Activated T-helper 1 cell treated with Interleukin-2 at 50 U/mL for 16 hours (primary cell): ENCODE measurements at places on chromosomes 7 and 10.
A peak's percentile ranks its signal among the peaks of the same experiment; 100 is the strongest.

DNA sequence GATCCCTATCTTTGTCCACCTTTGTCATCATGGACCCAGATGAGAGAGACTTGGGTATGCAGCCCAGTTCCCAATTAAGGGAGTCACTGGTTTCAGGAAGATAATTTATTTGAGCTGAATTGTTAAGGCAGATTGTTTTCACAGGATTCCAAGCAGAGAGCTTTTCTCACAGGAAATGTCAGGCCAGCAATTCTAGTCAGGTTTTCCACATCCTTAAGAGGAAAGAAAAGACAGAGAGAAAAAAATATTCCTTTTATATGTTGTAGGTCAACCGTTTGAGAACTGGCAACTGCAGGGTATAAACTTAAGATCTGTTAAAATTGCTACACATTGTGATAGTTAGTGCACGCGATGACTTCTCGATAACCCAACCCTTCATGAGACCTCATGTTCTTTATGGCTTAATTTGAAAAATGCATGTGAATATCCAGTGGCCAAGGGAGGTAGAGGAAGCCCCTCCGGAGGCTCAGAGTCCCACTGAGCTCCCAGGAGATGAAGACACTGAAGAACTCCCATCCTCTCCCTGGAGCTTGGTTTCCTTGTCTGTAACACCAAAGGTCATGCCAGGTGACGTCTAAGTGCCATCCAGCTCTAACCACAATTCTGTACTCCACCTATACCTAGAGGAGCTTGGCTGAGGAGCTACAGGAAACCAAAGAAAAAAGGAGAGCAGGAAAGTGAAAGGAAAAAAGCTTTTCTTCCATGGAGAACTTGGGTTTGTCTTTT lies 45.6 kb downstream of the MINDY4 start:
- DNase-seq: no peak

DNA sequence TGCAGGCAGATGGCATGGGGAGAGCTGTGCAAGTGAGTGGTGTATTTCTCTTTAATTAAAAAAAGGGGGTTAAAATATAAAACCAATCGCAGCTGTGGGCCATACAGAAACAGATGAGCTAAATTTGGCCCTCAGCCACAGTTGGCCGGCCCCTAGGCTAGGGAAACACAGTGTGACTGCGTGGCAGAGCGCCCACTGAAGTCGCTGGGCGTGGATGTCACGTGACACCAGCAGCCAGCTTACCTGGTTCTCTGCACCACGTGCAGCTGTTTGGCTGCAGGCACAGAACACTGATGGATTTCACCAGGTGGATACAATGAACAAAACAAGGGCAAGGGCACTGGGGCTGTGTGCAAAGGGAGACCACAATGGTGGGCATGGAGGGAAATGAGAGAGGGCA lies 119.3 kb upstream of the ZNF746 start:
- no peak for DNase-seq

DNA sequence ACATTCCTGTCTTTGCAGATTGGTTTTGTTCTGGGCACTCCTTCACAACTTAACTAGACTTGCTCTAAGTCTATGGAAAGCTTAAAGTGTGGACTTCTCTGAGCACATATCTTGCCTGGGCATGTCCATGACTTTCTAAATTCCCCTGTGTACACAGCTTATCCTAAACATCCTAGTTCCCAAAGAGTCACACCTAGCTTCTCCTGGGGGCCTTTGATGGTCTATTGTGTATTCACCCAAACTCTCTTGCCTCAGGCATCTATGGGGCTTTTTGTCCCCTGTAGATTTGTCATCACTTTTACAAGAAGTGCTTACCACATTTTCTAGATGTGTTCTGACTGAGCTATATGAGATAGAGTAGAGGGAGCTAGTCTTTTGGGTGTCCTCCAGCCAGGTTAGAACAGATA lies 12.2 kb upstream of the ZNF488 start:
- DNase-seq: no peak

GRCh38 chr10:28587270-28587969 lies 54.5 kb downstream of the WAC start:
- DNase-seq: no peak

DNA sequence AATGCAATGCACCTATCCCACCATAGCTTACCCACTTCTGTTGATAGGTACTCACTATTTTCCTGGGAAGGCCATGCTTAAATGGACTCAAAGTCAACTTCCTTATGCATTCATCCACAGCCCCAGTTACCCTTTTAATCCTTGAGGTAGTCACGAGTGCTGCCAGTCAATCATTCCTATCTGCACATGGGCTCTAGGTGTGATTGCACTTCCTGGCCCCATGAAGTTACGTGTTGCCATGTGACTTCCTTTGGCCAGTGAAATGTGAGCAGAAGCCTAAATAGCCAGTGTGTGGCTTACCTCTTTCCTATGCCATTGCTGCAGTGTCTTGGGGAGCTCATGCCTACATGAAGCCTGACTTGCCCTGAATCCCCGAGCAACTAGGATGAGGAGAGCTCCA lies 23.5 kb upstream of the EIF5AL1 start:
- DNase-seq: no peak

GRCh38 chr10:3339531-3339950 lies 167.0 kb upstream of the PITRM1 start:
- no peak for DNase-seq

DNA sequence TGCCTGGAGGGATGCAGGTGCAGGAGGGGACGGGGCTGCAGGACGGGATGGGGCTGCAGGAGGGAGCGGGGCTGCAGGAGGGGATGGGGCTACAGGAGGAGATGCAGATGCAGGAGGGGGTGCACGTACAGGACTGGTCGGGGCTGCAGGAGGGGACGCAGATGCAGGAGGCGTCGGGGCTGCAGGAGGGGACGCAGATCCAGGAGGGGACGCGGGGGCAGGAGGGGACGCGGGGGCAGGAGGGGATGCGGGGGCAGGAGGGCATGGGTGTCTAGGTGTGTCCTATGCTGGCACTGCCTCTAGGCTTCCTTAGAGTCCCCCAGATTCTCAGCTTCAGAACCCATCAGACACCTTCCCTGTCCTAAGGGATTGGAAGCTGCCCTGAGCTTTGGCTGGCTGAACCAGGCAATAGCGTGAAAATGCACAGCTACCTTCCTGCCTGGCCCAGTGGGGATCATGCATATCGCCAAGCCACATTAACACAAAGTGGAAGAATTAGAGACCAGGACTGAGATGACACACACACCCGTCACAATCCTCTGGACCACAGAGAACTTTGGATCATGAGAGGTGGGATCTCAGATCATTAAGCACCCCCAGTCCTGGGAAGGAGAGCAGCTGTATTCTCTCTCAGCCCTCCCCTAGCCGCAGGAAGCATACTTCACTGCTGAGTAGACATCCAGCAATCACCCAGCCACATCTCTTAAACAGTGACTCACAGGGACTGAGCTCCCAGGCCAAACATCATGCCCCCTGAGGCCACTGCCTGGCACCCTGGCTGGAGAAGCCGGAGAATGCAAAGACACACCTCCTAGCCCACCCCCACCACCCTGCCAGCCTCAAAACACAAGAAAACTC lies 67.3 kb downstream of the VWA2 start:
- DNase-seq: no peak

GRCh38 chr10:11335167-11335652 lies 276.2 kb downstream of the USP6NL start:
- DNase-seq: no peak

- DNase-seq: no peak
Measured at GRCh38 chr10:126104767-126105166, 208.4 kb downstream of the FANK1 start.

DNA sequence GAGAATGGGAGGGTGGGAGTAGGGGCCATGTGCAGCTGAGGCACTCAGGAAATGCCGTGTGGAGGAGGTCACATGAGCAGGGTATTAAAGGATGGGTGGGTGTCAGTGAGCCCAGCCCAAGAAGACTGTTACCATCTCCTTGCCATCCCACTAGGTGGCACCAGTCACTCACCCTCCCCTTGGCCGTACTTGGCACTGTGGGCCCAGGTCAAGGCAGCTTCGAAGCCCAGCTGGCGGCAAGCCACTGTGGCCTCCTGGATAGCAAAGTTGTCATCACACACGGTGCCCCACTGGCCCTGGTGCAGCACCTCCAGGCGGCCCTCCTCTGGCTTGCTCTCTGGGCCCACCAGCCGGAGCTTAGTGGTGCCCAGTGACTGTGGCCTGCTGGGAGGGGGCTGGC lies 5.4 kb downstream of the LOXL4 start:
- DNase-seq: no peak

GRCh38 chr7:156604311-156604710 lies 36.3 kb upstream of the RNF32 start:
- DNase-seq: no peak

- no peak for DNase-seq
Measured at GRCh38 chr10:43386549-43386948, 15.1 kb downstream of the FXYD4 start.

GRCh38 chr7:70426249-70426880 lies 705.6 kb upstream of the GALNT17 start:
- DNase-seq: no peak

DNA sequence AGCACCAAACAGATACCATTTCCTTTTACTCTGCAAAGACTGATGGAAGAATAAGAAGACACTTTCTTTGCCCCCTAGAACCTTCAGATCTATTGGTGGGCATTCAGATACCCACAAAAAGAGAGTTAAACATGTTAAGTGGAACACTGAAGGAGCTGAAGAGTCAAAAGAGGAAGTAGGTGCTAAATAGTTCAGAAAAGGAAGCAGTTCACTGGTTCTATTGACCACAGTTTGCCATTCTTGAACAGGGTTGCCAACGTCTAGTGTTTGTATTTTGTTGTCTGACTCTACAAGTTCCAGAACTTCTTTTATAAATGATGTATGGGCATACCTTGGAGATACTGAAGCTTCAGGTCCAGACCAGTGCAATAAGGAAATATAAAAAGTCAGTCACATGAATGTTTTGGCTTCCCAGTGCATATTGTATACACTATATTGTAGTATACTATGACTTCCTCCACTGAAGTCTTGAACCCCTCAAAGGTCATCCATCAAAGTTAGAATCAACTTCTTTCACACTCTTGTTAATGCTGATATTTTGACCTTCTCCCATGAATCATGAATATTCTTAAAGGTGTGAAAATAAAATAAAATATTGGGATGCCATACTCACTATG lies 47.5 kb upstream of the AGR3 start:
- DNase-seq: no peak

DNA sequence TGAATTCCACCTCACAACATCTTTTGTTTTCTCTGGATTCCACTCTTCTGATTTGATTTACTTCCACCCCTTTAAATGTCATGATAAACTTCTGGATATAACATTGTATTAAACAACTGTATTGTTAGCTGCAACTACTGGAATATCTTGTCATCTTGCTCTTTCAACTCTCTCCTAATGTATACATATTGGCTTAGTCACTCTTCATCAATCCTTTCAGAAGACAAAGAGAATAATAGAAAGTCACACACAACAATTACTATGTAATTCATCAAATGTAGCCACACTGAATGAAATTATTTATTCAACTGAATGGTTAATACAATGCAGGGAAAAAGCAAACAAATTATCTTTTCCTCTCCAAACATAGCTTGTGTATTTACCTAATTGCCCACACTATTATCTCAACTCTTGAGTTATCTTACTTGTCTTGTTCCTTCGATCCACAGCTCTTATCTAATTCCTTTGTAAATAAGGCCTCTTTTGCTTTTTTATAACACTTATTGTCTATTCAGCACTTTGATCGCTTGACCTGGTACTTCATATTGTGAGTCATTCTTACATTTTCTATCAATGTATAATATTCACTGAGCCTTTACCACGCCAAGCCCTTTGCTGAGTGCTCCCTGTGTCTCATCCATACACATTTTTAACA lies 16.7 kb downstream of the SEMA3A start:
- DNase-seq: no peak

DNA sequence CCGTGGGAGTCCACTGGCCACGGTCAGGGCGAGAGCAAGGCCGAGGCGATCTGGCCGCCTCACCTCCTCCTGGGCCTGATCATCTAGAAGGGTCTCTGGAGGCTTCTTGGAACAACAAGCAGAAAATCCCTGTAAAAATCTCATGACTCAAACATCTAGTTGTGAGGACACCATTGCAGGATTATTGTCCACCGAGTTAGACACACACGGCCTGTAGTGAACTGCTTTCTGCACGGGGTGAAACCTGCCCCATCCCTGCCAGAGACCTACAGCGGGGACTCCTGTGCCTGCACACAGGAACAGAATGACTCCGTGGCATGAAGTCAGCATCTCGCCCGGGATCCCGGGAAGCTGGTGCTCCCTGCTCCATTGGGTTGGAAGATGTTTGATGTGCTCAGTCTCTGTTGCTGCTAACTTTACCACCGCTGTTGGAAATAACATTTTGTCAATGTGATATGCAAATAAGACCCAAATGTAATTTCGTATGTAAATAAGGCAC lies 267.0 kb upstream of the TCERG1L start:
- no peak for DNase-seq

GRCh38 chr10:615583-616152 lies 73.8 kb downstream of the DIP2C start:
- DNase-seq: no peak

DNA sequence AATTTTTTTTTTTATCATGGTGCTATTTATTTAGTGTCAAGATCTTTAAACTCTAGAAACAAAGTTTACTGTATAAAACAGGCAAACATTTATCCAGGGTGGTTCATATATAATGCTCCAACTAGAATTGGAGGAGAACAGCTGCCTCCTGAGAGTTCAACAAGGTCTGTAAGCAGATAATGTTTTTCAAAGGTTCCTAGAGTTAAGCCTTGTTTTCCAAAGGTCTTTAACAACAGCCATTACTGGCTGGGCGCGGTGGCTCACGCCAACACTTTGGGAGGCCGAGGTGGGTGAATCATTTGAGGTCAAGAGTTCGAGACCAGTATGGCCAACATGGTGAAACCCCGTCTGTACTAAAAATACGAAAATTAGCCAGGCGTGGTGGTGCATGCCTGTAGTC lies 316.7 kb downstream of the CCDC3 start:
- DNase-seq: no peak

GRCh38 chr7:148264933-148265557 lies 325.5 kb upstream of the C7orf33 start:
- DNase-seq: no peak

- no peak for DNase-seq
Measured at GRCh38 chr10:91901784-91902677, 7.3 kb downstream of the FGFBP3 start.

DNA sequence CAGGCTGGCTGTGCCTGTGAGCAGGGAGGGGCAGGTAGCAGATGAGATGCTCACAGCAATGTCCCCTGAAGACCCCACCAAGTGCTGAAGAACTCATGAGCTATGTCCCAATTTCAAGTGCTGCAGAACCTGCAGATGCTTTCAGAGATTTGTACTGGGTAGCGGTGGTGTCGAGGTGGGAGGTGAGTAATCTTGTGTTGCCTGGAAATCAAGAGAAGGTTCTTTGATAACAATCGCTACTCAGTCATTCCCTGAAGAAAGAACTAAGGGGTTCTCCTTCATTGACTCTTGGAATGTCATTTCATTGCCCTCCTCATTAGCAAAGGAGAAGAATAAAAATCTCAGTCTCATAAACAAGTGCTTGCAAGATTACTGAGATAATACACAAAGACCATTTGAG lies 246.4 kb downstream of the EMX2 start:
- DNase-seq: no peak

- no peak for DNase-seq
Measured at GRCh38 chr10:50224330-50224952, 26.9 kb downstream of the ASAH2 start.

- no peak for DNase-seq
Measured at GRCh38 chr7:38855386-38855785, 53.6 kb downstream of the VPS41 start.

GRCh38 chr10:106930751-106931150 lies 233.8 kb downstream of the SORCS1 start:
- no peak for DNase-seq

- peak; percentile 70 for DNase-seq
Measured at GRCh38 chr10:87863053-87863943, at the start of the genes KLLN and PTEN. Gene KLLN (minus strand): TSS chr10:87863533. CDS start chr10:87862487, 1,046 bp downstream. Gene PTEN (plus strand): TSS chr10:87863625. CDS start chr10:87864470, 845 bp downstream.

- no peak for DNase-seq
Measured at GRCh38 chr10:86366902-86367151, 232 bp upstream of the GRID1 start.
